ENCODE measurements at places on chromosomes 5 and 9.

- DNase-seq: no peak
These were observed 5.6 kb upstream of the RNF44 start for GRCh38 chr5:176542596-176543427.

DNA sequence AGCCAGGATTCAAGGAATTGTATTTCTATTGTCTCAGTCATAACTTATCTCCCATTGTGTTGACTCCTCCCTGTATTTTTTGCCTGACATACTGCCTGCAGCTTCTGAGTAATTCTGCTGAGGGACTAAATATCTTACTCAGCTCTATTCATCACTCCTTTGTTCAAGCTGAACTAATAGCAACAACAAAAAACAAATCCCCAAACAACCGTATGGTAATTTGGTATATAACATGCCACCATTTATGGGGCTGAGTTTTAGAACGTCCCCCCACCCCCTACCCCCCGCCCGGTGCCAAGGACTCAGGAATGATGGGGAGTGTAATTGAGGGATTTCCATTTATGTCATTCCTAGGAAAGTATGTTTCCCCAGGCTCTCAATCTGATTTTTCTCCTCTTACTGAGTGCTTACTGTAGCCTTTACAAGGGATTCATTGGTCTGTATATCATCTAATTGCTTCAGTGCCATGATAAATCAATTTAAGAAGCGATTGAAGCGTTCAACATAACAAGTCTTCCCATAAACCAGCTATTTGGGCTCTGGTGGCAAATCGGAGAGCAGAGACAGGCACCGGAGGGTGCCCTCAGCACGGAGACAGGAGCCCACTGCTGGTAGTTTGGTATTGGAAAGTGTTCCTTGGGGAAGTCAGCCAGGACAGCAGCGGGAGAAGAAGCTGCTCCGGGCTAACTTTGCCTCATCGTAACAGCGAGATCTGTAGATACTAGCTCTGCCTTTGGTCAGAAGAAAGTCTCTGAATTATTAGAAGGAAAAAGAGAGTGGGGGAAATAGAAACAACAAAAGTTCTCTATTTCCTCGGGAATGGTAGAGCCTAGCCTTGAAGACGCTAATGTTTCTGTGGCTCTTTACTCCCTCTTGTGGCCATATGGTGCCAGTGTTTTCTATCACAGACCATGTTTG lies 40.7 kb upstream of the HSD17B4 start:
- DNase-seq: peak; percentile 58

- DNase-seq: peak; percentile 69
These were observed 107.0 kb downstream of the TRIO start for GRCh38 chr5:14250084-14250695.

DNA sequence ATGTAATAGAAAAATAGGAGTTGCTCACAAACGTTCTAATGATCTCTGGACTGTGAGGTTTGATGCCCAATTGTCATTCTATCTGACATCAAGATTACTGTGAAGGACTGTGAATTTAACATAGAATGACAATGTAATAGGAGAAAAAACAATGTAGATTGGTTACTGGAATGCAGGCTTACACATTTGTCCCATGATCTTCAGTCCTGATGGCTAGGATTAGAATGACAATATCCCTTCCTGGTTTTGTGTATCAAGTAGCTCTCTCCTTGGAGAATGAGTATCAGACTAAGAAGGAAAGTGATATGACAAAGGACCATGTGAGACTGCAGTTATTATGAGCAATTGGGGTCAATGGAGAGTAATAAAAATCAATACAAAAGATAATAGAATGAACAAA lies 862.2 kb upstream of the C9orf72 start:
- no peak for DNase-seq

- peak; percentile 41 for DNase-seq
These were observed 723 bp downstream of the PPP1R26 start for GRCh38 chr9:135480071-135480939.

- no peak for DNase-seq
These were observed 55.4 kb upstream of the TBC1D2 start for GRCh38 chr9:98310752-98311392.

GRCh38 chr5:66407765-66408164 lies 188.4 kb upstream of the MAST4 start:
- no peak for DNase-seq

GRCh38 chr5:108436696-108437095 lies 54.8 kb upstream of the FBXL17 start:
- DNase-seq: no peak

DNA sequence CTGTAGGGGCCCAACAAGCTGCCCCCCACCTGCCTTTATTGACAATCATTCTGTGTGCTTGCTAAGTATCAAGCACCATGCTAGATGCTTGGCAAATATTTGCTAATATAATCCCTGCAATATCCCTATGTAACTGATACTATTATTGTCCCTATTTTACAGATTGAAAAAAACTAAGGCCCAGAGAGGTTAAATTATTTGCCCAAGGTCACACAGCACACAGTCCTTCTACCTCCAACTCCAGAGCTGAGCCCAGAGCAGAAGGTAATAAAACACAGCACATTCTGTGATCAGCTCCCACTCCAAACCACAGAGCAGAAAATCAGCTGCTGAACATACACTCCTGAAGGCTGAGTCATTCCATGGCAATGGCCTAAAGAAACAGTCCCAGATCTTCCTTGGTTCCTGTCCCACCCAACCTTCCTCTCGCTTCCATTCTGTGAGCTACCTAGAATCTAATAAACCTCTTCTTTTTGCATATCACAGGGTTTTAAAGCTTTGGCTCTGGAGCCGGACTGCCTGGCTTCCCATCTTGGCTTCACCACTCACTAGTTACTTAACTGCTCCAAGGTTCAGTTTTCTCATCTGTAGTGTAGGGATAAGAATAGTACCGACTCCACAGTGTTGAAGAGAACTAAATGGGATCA lies 66.7 kb upstream of the ADRA1B start:
- DNase-seq: no peak

DNA sequence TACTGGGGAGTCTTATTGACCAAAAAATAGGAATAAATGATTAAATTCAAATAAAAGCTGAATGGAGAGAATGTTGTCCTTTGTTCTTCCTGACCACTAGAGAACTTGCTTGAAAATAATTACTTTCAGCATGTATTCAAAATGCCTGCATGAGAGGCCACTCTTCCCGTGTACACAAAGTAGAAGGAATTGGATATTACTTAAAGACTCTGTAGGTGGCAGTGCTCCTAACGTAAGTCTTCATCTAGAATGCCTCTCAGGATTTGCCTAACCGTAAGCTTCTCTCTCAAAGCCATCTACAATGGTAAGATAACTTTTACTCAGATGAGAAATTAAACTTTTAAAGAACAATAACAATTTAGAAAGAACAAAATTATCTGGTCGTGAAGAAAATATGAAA lies 620.0 kb upstream of the CCNG1 start:
- no peak for DNase-seq

DNA sequence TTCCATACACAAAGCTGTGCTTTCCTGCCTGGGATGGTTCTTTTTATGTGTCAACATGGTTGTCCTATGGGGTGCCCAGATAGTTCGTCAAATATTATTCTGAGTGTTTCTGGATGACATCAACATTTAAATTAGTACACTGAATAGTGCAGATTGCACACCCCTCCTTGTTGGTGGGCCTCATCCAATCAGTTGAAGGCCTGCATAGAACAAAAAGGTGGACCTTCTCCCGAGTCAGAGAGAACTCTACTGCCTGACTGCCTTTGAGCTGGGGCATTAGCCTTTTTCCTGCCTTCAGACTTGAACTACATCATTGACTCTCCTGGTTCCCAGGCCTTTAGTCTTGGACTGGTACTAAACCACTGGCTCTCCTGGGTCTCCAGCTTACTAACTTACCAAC lies 80.4 kb downstream of the SHB start:
- DNase-seq: no peak

GRCh38 chr9:108637340-108637739 lies 218.4 kb downstream of the ACTL7B start:
- no peak for DNase-seq

GRCh38 chr5:54886866-54887265 lies 98.5 kb downstream of the ESM1 start:
- DNase-seq: no peak

DNA sequence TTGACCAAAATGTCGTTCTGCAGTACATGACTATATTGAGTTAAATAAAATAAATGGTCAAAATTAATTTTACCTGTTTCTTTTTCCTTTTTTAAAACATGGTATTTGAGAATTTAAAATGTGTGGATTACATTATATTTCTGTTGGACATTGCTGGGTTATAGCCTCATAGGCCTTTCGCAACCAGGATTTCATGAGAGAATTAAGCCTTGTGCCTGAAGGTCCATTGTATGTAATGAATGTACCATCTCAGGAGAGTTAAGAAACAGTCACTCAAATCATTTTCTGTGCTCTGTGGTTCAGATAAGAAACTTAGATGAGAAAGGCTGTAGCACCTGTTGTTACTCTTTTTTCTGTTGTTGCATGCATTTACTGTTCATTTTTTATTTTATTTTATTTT lies 103.5 kb downstream of the ANGPTL2 start:
- DNase-seq: no peak

DNA sequence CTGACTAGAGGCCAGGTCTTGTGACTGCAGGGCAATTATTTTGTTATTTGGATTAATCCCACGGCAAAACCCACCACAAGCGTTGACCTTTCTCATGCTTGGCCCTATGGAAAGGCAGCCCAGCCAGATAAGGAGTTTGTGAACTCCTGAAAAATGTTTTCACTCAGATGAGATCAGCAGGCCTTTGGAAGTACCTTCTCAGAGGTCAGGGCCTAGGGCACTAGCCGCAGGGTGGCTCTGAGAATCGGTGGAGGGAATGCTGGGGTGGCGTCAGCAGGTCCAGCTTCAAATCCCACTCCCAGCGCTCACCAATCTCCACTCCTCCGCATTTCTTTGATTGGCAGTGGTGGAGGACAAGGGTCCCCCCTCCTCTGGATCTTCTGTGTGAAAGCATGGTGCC lies 194.4 kb downstream of the GADD45G start:
- peak; percentile 5 for DNase-seq

DNA sequence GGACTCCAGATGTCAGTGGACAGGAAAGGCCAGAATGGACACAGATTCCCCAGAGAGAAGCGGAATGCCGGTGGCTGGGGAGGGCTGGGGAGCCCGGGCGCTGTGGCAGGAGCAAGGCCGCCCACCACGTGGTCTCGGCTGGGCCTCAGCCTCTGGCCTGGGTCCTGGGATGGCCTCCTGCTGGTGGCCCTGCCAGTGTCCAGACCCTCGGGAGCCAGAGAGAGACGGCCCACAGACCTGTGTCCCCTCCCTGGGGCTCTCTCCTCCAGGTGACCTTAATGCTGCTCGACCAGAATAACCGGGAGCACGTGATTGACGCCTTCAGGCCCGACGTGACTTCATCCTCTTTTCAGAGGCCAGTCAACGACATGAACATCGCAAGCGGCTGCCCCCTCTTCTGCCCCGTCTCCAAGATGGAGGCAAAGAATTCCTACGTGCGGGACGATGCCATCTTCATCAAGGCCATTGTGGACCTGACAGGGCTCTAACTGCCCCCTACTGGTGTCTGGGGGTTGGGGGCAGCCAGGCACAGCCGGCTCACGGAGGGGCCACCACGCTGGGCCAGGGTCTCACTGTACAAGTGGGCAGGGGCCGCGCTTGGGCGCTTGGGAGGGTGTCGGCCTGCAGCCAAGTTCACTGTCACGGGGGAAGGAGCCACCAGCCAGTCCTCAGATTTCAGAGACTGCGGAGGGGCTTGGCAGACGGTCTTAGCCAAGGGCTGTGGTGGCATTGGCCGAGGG lies 19.0 kb downstream of the FBXW5 start:
- no peak for DNase-seq

- no peak for DNase-seq
These were observed 48.6 kb downstream of the PSMB7 start for GRCh38 chr9:124366476-124367220.

- DNase-seq: peak; percentile 61
These were observed at the start of gene RASGRF2 for GRCh38 chr5:80959768-80960442. Gene RASGRF2 (plus strand): TSS chr5:80960363. CDS start chr5:80960739, 376 bp downstream.

GRCh38 chr5:104840284-104840683 lies 1277.7 kb upstream of the NUDT12 start:
- no peak for DNase-seq

DNA sequence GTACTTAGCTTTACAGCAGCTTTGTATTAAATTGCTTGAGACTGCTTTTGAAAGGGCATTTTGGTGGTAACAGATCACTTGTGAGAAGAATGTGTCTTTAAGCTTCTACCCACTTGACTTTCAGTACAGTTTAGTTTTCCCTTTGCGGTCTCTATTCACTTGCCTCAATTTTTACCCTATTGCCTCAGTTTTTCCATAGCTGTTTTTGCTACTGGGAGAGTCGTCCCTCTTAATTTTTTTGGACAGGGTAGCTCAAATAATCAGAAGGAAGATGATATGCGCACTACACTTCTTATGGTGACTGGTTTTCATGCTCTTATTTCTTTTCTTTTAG lies 18.8 kb downstream of the UGCG start:
- DNase-seq: no peak

DNA sequence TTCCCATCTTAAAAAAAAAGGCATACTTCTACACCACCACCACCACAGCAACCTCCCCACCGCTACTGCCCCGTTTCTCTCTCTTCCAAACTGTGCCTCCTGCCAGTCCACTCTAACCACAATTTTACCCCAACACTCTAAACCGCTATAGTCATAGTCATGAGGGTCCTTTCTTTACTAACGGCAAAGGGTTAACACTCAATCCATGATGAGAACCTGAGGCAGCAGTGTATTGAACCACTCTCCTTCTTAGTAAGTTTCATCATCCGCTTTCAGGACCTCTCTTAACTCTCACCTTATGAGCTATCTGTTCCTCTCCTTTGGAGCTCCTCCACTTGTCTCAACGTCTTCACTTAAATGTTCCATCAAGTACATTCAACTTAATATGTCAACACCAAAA lies 34.0 kb downstream of the IDNK start:
- no peak for DNase-seq

DNA sequence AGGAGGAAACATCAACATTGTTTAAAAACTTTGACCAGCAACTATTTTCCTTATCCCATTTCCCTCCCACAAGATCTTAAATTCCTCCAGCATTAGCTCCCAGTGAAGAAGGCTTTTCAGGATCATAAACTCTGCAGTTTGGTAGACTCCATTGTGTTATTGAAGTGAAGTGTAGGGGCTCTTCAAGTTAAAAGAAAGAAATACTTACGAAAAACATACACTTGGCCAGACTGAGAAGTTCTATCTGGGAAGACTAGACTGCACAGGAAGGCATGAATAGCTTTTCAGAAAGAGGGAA lies 22.3 kb downstream of the LIFR start:
- DNase-seq: no peak

- no peak for DNase-seq
These were observed 85.1 kb downstream of the AMBP start for GRCh38 chr9:113992994-113993393.

All from right cardiac atrium (tissue), 5 donors.